ENCODE measurements at places on chromosomes 6 and 20.
A peak's percentile ranks its signal among the peaks of the same experiment; 100 is the strongest.

GRCh38 chr6:82750556-82750955 is 315.1 kb downstream of the UBE3D start:
- no peak overlapping the region for H3K27ac ChIP-seq
- no peak for DNase-seq
- no peaks in the 10 kb centered on the region for H3K27me3 ChIP-seq

GRCh38 chr6:41488433-41489119 is 57.6 kb upstream of the FOXP4 start:
- H3K27ac ChIP-seq: no peak overlapping the region
- no peak overlapping the region for H3K4me3 ChIP-seq
- H3K27me3 ChIP-seq: no peaks in the 10 kb centered on the region
- no peaks in the 10 kb centered on the region for H3K36me3 ChIP-seq

DNA sequence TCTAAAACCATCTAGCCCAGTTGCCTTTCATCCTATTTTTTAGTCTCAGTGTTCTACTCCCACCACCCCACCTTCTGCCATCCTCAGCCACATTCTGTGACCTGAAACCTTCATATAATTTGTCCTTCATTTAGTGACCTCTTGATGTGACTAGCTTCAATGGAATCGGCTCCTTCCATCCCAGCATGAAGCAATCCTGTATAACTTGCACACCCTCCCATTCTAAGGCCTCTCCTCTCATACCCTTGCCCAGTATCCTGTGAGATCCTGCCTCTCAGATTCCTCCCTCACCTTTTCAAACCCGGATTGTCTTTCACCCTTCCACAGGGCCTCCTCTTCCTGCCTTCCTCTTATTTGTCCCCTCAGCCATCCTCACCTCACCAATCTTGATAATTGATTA is 3.1 kb downstream of the ZNF76 start:
- no peak overlapping the region for H3K4me3 ChIP-seq
- H3K4me1 ChIP-seq: peaks cover 10% of the 10 kb centered on the region
- no peak overlapping the region for H3K27ac ChIP-seq
- H3K27me3 ChIP-seq: no peaks in the 10 kb centered on the region
- no peak for DNase-seq

- no peak overlapping the region for H3K27ac ChIP-seq
- no peaks in the 10 kb centered on the region for H3K36me3 ChIP-seq
- DNase-seq: no peak
- H3K27me3 ChIP-seq: no peaks in the 10 kb centered on the region
- H3K4me3 ChIP-seq: no peak overlapping the region
Observed at GRCh38 chr6:83354747-83355146, 76.1 kb downstream of the ME1 start.

DNA sequence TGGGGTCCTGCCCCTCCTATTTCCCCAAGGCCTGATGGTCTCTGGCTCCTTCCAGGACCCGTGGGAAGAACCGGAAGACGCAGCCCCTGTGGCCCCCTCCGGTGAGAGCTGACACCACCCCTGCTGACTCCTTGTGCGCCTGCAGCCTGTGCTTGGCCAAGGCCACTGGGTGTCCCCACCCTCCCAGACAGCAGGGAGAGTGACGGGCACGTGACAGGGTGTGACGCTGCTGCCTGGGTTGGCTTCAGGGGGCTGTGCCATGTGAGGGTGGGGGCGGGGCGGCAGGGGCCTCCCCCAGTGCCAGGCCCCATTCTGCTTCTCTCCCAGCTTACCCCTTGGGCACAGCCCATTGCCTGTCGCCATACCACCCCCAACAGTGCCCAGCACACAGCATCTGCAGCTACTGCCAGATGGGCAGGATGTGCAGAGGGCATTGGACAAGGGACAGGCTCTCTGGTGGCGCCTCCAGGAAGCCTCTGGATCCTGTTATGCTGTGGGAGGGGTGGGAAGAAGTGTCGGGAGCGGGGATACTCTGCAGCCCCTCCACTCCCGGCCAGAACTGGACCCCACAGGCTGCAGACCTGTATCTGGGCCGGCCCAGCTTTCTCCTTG is 2.9 kb downstream of the BIRC7 start:
- no peak overlapping the region for H3K27ac ChIP-seq
- peaks cover 10% of the 10 kb centered on the region for H3K27me3 ChIP-seq
- H3K4me3 ChIP-seq: no peak overlapping the region
- DNase-seq: no peak
- no peaks in the 10 kb centered on the region for H3K36me3 ChIP-seq

DNA sequence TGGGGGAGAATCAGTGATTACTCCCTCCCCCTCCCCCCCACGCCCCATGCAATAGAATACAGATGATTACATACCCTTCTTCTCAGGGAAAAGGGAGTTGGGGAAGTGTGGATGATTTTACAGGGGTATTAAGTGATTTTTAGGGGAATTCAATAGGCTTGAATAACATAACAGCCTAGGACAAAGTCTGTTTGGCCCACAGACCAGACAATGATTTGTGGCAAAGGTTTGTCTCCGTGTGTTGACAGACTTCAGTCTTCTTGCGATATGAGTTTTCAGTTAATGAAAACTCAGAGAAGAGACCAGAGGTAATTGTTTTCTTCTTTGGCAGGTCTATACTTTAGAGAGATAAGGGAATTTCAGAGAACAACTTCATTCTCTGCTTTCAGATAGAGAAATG is 95.3 kb downstream of the OR2B2 start:
- no peak for DNase-seq
- H3K4me3 ChIP-seq: no peak overlapping the region
- H3K36me3 ChIP-seq: no peaks in the 10 kb centered on the region
- H3K27ac ChIP-seq: peak overlapping the region; percentile 91

DNA sequence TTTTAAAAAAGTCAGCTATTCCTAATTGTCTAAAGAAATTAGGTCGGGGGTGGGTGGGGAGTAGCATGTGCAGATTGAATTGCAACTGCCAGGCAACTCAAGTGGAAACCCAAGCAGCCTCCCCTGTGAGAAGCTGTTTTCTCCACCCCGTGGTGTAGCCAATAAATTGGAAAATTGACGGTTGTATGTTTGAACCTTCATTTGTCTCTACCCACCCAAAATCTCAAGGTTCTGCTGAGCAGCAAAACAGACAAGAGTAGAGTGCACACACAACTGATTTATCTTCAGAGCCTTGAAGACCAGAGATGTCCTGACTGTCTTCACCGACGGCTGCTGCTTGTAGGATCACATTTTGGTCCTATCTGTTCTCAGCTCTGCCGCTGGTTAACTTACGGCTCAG is 88.5 kb downstream of the DTD1 start:
- no peaks in the 10 kb centered on the region for H3K4me1 ChIP-seq
- no peaks in the 10 kb centered on the region for H3K27me3 ChIP-seq
- H3K4me3 ChIP-seq: no peak overlapping the region
- DNase-seq: no peak
- no peak overlapping the region for H3K27ac ChIP-seq

DNA sequence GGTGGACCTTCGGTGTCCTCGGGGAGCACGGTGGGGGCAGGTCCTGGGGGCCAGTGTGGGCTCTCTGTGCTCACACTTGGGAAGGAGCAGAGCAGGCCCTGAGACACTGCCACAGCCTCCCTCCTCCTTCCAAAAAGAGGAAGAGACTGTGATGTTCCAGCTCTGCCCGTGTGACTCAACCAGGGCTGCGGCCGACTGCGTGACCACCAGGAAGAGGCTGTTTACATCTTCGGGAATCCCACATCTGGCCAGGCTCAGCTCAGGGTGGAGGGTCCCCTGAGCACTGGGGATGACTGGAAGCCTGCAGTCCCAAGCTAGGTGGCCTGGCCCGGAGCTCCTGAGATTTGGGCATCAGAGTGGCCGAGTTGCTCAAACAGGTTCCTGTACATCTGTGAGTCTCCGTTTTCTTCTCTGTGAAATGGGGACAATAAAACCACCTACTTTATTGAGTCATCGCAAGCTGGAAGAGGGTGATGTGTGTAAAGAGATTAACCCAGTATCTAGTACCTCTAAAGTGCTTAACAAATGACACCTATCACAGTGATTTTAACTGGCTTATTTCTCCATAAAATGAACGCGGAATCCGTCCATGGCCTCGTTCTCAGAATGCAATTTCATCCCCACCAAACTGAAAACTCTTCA is 242.1 kb downstream of the DLL1 start:
- H3K4me1 ChIP-seq: no peaks in the 10 kb centered on the region
- H3K27me3 ChIP-seq: no peaks in the 10 kb centered on the region
- peak; percentile 30 for DNase-seq
- no peaks in the 10 kb centered on the region for H3K36me3 ChIP-seq

- no peak overlapping the region for H3K27ac ChIP-seq
- no peaks in the 10 kb centered on the region for H3K36me3 ChIP-seq
- no peak for DNase-seq
- H3K27me3 ChIP-seq: no peaks in the 10 kb centered on the region
- peaks cover 4% of the 10 kb centered on the region for H3K4me1 ChIP-seq
- no peak overlapping the region for H3K4me3 ChIP-seq
Observed at GRCh38 chr6:163285691-163286090, 128.8 kb upstream of the QKI start.
